ENCODE measurements at places on chromosomes 2 and 18. TPM values are rescaled to one million over a fixed set of nuclear protein-coding genes. Genes with fewer than 3 reads are reported as not detected.

The ZAP70 gene
- total RNA-seq = not detected

GRCh38 chr18:62663731-62664336 is 51.5 kb upstream of the PHLPP1 start:
- peak; percentile 56 for DNase-seq

The CDCA7 gene
- 46.0 TPM for total RNA-seq

The GPR39 gene
- 10.5 TPM for total RNA-seq

GRCh38 chr2:35938838-35939237 is 416.7 kb upstream of the CRIM1 start:
- no peak for DNase-seq
